ENCODE measurements at places on chromosomes 13 and 19. TPM values are rescaled to one million over a fixed set of nuclear protein-coding genes. Genes with fewer than 3 reads are reported as not detected.

Gene ZNF98
- not detected for polyA plus RNA-seq

DNA sequence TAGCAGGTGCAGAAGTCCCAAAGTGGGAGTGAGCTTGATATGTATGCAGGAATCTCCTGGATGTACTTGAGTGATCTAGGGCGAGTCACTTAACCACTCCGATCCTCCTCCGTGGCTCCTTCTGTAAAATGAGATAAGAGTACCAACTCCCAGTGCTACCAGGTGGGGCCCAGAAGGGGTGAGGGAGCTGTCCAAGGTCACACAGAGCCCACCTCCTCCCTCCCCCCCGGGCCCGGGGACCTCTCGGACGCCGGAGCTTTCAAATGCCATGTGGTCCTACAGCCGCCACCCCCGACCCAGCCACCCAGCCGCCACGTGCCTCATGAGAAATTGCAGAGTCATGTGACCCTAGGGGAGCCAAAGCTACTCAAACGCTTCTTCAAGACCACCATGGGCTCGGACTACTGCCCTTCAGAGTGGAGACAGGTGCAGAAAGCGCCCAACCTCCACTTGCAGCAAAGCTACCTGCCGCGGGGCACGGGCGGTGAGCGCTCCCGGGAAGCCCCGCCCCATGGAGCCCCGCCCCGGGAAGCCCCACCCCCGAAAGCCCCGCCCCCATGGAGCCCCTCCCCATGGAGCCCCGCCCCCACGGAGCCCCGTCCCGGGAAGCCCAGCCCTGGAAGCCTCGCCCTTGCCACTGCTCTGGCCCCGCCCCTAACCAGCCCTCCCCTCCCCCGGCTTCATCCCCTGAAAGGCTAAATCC, 10.1 kb upstream of the ZNF358 start:
- DNase-seq: no peak
- no peak overlapping the region for H3K4me3 ChIP-seq
- no peak overlapping the region for H3K27ac ChIP-seq
- H3K4me1 ChIP-seq: peaks cover 2% of the 10 kb centered on the region
- no peaks in the 10 kb centered on the region for H3K27me3 ChIP-seq

Gene CD70
- not detected for polyA plus RNA-seq

DNA sequence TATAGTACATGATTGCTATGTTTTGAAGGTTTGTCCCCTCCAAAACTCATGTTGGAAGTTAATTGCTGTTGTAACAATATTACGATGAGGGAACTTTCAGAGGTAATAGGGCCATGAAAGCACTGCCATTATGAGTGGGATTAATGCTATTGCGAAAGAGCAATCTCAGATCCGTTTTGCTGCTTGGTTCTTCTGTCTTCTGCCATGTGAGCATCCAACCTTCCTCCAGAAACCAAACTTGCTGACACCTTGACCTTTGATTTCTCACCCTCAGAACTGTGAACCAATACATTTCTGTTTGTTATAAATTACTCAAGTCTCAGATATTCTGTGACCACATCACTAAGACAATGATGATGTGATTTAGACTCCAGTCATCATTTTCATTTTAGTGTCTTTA, 2590.9 kb downstream of the PCDH9 start:
- no peaks in the 10 kb centered on the region for H3K4me1 ChIP-seq
- no peak overlapping the region for H3K4me3 ChIP-seq
- no peak overlapping the region for H3K27ac ChIP-seq
- no peaks in the 10 kb centered on the region for H3K36me3 ChIP-seq
